ENCODE measurements at places on chromosomes 4 and X. TPM values are rescaled to one million over a fixed set of nuclear protein-coding genes. Genes with fewer than 3 reads are reported as not detected.

The SYN1 gene
- total RNA-seq = 7.0 TPM

The FRAS1 gene
- total RNA-seq = 5.0 TPM

The SRPX gene
- total RNA-seq = 101 TPM

The KLHL13 gene
- 6.8 TPM for total RNA-seq

- no peak for DNase-seq
Observed at GRCh38 chr4:21209860-21210259, 509.6 kb downstream of the PACRGL start.

DNA sequence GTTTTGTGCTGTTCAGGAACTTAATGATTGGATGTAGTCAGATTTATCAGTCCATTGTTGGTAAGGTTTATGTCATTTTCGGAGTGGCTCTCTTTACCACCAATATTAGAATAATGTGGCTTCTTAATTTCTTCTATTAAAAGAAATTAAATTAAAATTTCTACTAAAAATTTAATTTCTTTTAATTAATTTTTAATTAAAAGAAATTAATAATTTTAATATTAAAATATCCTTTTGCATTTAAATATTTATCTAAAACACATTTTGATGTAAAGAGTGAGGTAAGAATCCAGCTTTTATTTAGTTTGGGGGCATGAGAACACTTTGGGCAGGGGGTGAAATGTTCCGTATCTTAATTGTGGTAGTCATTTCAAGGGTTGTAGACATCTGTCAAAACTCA, 15.7 kb upstream of the UFSP2 start:
- no peak for DNase-seq

The USP53 gene
- 36.1 TPM for total RNA-seq

The AGA gene
- 6.9 TPM for total RNA-seq

The NHSL2 gene
- total RNA-seq = 8.8 TPM

The SLC16A2 gene
- total RNA-seq = 12.3 TPM

DNA sequence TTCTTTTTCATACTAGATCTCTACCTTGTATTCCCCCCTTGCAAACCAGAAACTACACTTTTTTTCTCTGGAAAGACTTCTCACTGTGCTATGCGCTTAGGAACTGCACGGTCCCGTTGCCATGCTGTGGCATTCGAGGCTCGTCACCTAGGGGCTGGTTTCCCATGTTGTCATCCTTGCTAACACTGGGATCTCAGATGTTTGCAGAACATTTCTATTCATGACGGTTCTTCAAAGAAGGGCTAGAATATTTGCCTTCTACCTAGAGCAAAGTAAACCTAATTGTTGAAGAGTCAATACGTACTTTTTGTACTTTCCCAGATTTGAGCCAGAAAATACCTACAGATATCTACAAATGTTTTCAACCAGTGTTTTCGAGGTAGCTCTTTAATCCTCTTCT, 41.0 kb downstream of the RS1 start:
- no peak for DNase-seq

DNA sequence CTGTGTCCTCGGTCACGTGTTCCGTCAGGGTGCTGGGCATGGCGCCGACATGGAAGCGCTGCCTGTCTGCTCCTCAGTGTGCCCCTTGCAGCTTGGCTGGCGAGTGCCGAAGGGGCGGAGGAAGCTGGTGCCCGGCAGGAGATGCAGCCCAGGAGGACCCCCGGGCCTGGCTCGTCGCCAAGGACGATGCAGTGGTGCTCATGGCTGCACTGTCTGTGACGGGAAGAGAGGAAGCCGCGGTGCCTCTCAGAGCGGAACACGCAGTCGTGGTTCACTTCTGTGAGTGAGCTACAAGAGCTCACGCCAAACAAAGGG, 38.1 kb downstream of the FGFRL1 start:
- DNase-seq = peak; percentile 16

- DNase-seq = peak; percentile 68
Observed at GRCh38 chr4:304969-305680, at the start of gene ZNF732. ZNF732 (minus strand) TSS chr4:305474; CDS start chr4:305310, 164 bp downstream.

DNA sequence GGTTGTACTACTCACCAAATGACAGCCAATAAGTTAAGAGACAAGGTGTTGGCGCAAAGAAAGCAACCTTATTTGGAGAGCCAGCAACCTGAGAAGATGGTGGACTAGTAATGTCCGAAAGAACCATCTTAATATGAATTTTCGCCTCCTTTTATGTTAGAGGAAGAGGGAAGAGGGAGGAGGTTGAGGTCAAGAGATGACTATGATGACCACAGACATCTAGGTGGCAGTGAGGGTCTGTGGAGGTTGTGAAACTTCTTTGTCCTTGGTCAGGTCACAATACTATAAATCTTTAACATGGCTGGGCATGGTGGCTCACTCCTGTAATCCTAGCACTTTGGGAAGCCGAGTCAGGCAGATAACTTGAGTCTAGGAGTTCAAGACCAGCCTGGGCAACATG, 15.4 kb downstream of the CDKL5 start:
- DNase-seq = no peak

DNA sequence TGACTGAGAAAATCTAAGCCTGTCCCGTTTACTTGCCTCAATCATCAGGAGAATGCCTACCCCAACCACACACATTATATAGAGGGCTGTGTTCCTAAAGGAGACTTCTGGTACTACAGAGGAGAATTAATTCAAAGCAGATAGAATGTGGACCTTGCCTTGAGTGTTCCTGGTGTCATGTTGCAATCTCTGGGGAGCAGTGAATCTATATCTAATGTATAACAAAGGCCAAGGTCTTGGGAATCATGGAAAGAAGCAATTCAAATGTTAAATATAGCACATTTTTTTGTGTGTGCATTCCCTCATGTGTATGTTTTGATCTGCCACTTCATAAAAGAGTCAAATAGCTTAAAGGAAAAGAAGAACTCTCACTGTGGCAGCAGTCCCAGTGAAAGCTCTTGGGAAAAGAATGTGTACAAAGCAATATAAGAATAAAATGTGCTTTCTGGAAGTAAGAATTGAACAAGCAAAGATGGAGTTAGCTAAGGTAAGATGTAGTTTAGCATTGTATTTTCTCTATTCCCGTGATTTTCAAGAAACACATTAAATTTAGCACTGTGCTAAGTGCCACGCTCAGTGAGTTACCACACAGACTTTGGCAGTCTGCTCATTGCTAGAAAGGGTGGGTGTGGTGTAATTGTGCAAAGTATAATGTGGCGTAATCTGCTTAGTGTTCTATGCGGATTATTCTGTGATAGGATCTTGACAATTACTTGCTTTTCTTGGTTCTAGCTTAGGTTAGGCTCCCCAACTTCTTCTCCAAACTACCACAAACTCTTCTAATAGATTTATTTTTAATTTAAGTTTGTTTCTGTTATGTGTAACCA, 13.7 kb downstream of the ADH6 start:
- no peak for DNase-seq

The NAT8L gene
- 8.8 TPM for total RNA-seq

DNA sequence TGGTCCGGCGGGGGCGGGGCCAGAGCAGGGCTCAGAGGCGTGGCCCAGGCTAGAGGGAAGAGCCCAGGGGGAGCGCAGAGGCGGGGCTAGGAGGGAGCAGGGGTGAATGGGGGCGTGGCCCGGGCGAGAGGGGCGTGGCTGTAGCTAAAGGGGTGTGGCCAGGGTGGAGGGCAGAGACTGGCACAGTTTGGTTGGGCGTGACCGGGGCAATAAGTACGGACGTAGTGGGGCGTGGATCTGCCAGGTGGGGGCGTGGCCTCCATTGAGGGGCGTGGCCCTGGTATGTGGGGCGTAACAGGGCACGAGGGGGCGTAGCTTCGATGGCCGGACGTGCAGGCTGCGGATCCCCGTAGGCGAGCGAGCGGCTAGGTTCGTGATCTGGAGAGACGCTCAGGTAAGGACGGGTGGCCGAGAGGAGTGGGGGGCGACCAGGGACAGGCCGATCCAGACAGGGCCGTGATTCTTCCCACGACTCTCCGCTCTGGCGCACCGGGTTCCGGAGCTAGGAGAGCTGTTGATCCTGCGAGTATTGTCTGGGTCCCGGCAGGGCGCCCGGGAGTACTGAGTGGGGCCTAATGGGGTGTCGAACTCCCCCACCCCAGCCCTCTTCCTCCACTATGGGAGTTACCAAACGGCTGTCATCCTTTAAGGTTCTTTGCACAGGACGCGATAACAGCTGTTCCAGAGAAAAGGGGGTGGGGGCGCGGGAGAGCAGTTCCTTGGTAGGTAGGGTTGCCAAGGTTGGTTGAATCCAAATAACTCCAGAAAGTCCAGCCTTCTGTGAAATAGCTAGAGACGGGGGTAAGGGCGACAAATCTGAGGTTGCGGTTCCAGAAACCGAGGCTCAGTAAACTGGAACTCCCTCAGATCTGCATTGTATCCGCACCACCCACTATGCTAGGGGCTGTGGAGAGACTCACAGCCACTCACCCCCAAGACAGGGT, at the start of gene CA5B:
Gene CA5B, plus strand, starts transcription at position 312 of the 944 bp plus-strand sequence. CDS start 11,754 bp downstream, outside the sequence.
- peak; percentile 94 for DNase-seq

GRCh38 chr4:182453830-182454229, 210.6 kb downstream of the TENM3 start:
- DNase-seq = no peak

The CORIN gene
- total RNA-seq = 106 TPM

- DNase-seq = no peak
Observed at GRCh38 chr4:40333921-40334352, 1.2 kb upstream of the CHRNA9 start.

- DNase-seq = no peak
Observed at GRCh38 chrX:24902806-24903205, 113.0 kb downstream of the ARX start.

GRCh38 chrX:44947995-44948394, 75.0 kb downstream of the KDM6A start:
- no peak for DNase-seq

All from left cardiac atrium (tissue), 4 donors.